ENCODE measurements at places on chromosomes 3 and 15. TPM values are rescaled to one million over a fixed set of nuclear protein-coding genes. Genes with fewer than 3 reads are reported as not detected.

The ANKRD34C gene
- not detected for total RNA-seq

The BUB1B gene
- total RNA-seq = 1.8 TPM

The IFT57 gene
- total RNA-seq = 135 TPM

The FRMD5 gene
- 1.2 TPM for total RNA-seq

The KLHL40 gene
- total RNA-seq = not detected

The CA12 gene
- 6.7 TPM for total RNA-seq

The LARP6 gene
- 6.2 TPM for total RNA-seq

The SCN5A gene
- total RNA-seq = 0.58 TPM

The CLEC3B gene
- 265 TPM for total RNA-seq

DNA sequence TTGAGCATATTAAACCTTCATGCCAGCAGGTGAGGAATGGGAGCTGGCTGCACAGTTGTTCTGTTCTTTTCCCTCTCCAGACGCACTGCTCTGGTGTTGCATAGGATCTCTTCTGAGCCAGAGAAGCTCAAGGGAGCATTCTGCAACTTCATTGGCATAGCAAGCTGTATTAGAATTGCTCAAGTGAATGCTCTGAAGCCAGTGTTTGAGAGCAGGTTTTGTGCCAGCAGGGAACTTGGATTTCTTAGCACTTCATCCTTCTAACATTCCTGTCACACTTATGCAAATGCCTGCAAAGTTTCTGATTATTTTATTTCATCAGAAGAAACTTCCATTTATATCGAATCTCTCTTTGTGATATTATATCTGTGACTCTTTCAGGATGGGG lies 366.6 kb downstream of the AGBL1 start:
- no peak for DNase-seq

GRCh38 chr3:120244834-120245225 lies 40.2 kb downstream of the GPR156 start:
- no peak for DNase-seq

DNA sequence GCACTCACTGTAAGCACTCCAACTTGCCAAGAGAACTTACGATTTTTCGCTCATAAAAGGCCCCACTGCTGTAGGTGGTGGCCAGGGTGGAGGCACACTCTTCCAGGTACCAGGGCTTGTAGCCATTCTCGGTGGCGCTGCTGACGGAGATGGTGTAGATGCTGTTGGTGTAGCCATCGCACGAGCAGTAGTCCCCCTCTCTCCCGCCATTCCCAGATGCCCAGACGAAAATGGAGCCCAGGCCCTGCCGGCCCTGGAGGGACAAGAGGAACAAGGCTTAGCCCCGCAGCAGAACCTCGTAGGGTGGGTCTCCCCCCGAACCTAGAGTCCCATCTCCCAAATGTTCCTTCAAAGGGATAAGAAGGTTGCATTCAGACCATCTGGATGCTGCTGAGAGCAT lies 96.3 kb downstream of the PCSK6 start:
- peak; percentile 56 for DNase-seq

DNA sequence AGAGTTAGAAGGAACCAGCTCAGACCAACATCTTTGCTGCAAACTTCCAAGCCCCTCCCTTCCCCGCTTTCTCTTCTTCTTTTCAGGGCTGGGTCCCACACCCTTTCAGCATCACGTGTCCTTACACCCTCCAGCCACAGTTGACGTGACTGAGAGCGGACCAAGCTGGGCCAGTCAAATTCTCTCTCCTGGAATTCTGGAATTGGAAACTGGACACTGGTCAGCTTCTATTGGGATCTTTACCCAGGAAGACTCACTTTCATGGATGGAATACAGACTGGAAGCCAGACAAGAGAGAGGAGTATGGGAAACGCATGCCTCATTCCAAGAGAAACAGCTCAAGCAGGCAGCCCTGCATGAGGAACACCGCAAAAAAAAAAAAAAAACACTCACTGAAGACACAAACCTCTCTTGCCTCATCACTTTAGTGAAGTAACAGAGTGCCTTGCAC lies 12.4 kb upstream of the TPM1 start:
- no peak for DNase-seq

DNA sequence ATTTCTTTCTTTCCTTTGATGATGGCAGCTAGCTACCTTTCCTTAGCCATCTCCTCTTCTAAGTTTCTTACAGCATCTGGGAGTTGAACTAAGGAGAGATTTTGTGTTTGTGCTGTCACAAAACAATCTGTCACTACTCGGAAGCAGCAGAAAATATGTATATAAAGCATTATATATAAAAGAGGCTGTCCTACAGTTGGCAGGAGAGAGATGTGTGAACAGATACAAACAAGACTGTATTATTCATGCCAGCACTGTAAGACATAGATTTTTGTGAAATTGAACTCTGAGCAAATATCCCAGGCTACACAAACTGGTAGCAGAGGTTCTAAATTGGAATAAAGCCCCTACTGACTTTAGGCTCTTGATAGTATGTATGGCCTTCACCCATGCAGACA lies 577.5 kb upstream of the NECTIN3 start:
- DNase-seq = no peak

GRCh38 chr3:184284696-184285095 lies 8.9 kb downstream of the ECE2 start:
- DNase-seq = no peak

DNA sequence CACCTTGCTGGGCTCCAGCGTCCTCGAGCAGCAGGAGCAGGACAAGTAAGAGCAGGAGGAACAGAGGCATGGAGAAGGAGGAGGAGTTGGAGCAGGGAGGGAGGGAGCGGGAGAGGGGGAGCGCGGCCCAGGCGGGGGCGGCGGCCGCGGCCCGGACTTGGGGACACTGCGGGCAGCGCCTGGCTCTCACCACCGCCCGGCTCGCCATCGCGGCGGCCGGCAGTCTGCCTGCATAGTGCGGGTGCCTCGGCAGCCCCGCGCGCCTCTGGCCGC lies 440 bp downstream of the DCBLD2 start:
- DNase-seq = peak; percentile 84
